ENCODE measurements at places on chromosomes 4 and X.

DNA sequence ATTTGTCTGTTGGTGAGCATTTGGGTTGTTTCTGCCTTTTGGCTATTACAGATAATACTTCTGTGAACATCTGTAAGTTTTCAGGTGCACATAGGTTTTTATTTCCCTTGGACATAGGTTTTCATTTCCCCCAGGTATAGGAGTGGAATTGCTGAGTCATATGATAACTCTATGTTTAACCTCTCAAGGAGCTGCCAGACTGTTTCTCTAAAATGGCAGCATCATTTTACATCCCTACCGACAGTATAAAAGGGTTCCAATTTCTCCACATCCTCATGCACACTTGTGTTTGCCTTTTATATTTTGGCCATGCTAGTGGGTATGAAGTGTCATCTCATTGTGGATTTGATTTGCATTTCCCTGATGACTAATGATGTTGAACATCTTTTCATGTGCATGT, 53.5 kb downstream of the TMEM164 start:
- no peak for DNase-seq

- no peak for DNase-seq
Measured at GRCh38 chr4:36138220-36138619, 106.1 kb downstream of the ARAP2 start.

GRCh38 chrX:110163488-110163887, 154.4 kb downstream of the AMMECR1 start:
- no peak for DNase-seq

- DNase-seq: no peak
Measured at GRCh38 chrX:18799911-18800310, 92.5 kb downstream of the PPEF1 start.

DNA sequence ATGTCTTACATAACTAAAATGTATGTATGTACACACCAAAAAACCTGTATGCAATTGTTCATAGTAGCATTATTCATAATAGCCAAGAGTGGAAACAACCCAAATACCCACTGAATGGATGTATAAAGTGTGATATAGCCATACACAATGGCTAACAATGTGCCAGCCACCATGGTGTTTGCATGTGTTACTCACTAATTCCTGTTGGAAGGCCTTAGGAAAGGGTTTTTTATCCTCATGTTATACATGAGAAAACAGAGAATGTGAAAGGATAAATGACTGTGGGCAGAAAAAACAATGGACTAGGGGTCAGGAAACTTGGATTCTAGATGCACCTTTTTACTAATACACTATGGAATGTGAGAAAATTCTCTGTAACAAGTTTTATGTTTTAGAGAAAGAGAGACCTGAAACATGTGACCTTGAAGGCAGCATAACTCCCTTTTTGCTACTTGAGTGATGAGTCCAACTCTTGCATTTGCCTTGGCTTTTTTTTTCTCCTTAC, 55.7 kb downstream of the TIGD2 start:
- DNase-seq: no peak

DNA sequence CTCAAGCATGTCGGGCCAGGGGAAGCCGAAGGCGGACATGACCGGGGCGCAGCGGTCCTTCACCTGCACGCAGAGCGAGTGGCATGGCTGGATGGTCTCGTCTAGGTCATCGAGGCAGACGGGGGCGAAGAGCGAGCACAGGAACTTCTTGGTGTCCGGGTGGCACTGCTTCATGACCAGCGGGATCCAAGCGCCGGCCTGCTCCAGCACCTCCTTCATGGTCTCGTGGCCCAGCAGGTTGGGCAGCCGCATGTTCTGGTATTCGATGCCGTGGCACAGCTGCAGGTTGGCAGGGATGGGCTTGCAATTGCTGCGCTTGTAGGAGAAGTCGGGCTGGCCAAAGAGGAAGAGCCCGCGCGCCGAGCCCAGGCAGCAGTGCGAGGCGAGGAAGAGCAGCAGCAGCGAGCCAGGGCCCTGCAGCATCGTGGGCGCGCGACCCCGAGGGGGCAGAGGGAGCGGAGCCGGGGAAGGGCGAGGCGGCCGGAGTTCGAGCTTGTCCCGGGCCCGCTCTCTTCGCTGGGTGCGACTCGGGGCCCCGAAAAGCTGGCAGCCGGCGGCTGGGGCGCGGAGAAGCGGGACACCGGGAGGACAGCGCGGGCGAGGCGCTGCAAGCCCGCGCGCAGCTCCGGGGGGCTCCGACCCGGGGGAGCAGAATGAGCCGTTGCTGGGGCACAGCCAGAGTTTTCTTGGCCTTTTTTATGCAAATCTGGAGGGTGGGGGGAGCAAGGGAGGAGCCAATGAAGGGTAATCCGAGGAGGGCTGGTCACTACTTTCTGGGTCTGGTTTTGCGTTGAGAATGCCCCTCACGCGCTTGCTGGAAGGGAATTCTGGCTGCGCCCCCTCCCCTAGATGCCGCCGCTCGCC, at the start of gene SFRP2:
SFRP2 (minus strand) TSS at position 671 of the 864 bp plus-strand sequence; CDS start at position 423, 248 bp downstream.
- DNase-seq: no peak

- DNase-seq: no peak
Measured at GRCh38 chr4:97215409-97215941, 927.8 kb downstream of the STPG2 start.

- no peak for DNase-seq
Measured at GRCh38 chr4:82403725-82404124, 26.5 kb downstream of the HNRNPDL start.

DNA sequence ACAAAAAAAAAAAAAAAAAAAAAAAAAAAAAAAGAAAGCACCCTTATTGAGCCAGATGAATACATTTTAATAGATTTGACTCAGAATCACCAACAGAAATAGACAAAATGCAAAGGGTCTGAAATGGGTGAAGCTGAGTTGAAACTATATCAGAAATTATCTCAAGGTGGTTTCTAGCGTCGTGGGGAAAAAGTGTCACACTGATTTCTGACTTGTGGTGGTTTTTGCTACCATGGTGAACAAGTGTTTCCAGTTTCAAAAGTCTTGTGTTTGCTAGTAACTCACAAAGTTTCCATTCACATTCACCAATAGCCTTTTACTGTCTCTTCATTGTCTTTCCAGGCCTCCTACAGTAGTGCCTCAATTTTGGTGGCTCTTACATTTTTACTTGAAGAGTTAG, 135.5 kb downstream of the ARHGAP24 start:
- no peak for DNase-seq

- DNase-seq: no peak
Measured at GRCh38 chrX:49071877-49072711, 1.7 kb downstream of the PRAF2 start.

DNA sequence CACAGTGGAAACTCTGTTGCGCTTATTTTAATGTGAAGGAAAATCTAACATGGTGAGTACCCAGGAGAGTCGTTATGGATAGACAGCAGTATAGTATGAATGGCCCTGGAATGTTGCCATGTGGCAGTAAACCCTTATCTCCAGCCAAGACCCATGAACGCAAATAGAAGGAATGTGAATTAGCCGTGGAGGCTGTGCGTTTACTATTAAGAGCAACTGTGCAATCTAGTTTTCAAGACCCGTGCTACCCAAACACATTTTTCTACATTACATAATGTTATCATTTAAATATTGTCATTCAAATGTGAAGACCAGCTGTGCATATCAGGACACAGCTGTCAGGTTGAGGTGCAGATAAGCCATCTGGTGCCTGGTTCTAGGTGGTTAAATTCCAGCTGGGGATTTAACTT, 13.3 kb upstream of the AGA start:
- no peak for DNase-seq

- no peak for DNase-seq
Measured at GRCh38 chr4:36990128-36990872, 254.2 kb upstream of the NWD2 start.

DNA sequence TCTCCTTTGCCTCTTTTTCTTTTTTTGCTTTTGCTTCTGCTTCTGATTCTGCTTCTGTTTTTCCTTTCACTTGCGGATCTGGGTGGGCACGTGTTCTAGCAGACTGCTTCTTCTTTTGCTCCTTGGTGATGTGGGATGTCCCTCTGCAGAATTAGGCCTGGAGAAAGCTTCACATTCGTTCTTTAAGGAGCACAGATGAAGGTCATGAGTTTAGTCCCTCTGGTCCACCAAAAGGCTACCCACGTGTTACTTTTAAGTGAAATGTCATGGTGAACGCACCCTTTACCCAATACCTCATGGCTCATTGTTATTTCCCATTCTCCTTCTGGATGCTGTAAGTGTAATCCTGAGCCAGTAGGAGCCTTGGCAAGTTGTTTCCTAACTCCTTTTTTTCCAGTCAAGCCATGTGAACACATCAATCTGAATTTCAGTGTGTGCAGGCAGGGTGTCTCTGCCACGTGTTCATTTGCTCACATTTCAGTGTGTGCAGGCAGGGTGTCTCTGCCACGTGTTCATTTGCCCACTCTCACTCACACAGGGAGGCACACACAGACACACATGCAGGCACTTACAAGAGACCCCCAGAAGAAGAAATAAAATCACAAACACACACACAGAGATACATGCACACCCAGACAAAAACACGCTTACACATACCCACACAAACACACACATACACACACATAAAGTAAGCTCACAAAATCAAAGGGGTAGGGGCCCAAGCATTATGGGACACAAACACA, 36.9 kb downstream of the NBDY start:
- DNase-seq: no peak

All from central memory CD4-positive, alpha-beta T cell (primary cell).